ENCODE measurements at places on chromosomes 7 and 10. TPM values are rescaled to one million over a fixed set of nuclear protein-coding genes. Genes with fewer than 3 reads are reported as not detected.

ERVW-1 gene
- polyA plus RNA-seq: not detected

PAX2 gene
- 0.07 TPM for polyA plus RNA-seq

SFXN2 gene
- 8.1 TPM for polyA plus RNA-seq

HOXA7 gene
- 0.37 TPM for polyA plus RNA-seq

PLEKHA1 gene
- polyA plus RNA-seq: 9.0 TPM

PTN gene
- not detected for polyA plus RNA-seq

RAB19 gene
- 0.71 TPM for polyA plus RNA-seq

CALCR gene
- polyA plus RNA-seq: not detected
